ENCODE measurements at places on chromosomes 5 and 9.

DNA sequence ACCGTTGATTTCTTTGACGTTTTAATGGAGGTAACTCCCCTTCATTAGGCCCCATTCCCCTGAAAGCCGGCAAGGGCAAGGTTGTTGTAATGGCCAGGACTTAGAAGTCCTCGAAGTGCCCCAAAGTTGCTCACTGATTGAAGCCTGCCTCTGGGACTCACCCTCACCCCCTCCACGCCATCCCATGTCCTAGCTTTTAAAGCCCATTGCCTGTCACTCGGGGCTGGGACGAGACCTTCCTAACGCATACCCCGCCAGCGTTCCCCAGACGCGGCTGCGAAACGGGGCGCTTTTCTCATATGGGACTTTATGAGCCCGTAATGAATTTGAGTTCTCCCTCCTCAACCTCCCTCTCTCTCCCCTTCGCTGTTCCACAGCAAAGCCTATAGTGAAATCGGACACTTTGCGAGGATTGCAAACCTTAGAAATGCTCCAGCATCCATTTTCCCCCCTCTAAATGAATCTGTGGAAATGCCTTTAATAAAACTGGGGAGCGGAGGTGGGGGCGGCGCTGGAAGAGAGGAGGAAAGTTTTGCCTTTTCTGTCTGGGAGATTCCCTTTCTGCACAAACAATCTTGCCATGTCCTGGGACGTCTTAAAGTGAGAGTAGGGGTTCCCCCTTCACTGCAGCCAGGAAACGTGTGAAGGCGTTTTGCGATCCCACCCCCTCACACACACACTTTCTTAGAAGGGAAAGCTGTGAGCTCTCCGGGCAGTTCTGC lies 1.5 kb downstream of the PAPPA start:
- DNase-seq: no peak

DNA sequence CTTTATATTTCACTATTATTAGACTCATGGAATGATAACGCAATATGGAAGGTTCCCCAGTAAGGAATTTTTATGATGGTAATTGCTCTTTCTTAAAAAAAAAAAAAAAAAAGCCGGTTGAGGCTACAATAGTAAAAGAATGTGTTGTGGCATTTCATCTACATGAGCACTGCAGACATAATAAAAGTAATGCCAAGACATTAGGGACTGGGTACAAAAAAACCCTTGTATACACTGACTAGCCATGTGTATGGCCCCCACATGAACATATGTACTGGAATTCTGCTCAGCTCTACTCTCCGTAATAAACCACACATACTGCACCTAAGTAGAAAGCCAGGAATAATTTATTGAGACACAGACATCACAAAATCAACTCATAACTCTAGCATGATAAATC lies 218.4 kb downstream of the ADAMTS6 start:
- DNase-seq: no peak

DNA sequence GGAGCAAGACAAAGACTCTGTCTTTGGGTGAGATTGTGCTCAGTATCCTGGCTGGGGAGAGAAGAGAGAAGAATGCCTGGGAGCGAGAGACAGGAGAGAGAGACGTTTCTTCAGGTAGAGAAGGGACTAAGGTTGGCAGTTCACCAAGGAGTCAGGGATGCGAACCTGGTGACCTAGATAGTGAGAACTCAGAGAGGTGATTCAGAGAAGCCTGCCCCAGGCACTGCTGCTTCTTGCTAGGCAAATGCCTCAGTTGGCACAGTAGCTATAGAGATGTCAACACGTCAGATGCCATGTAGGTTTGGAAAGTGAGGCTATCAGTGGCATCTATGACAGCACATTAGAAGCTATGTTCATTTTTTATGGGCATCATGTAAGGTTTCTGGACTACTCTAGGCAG lies 231.6 kb upstream of the VLDLR start:
- DNase-seq: no peak

DNA sequence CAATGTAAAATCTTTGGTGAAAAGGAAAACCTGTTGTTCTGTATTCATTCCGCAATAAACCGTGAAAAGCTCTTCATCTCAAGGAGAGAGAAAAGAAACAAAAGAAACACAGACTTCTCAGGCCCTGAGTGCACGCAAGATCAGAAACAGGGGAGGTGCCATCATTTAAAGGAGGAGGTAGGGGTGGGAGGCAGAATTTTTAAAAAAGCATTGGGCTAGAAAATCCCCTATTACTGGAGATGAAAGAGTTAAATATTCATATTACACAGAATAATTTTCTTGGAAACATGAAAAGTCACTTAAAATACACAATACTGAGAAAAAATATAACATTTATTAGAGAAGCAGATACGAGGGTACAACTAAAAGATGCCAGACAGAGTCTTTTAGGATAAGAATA lies 56.3 kb downstream of the USP20 start:
- no peak for DNase-seq

DNA sequence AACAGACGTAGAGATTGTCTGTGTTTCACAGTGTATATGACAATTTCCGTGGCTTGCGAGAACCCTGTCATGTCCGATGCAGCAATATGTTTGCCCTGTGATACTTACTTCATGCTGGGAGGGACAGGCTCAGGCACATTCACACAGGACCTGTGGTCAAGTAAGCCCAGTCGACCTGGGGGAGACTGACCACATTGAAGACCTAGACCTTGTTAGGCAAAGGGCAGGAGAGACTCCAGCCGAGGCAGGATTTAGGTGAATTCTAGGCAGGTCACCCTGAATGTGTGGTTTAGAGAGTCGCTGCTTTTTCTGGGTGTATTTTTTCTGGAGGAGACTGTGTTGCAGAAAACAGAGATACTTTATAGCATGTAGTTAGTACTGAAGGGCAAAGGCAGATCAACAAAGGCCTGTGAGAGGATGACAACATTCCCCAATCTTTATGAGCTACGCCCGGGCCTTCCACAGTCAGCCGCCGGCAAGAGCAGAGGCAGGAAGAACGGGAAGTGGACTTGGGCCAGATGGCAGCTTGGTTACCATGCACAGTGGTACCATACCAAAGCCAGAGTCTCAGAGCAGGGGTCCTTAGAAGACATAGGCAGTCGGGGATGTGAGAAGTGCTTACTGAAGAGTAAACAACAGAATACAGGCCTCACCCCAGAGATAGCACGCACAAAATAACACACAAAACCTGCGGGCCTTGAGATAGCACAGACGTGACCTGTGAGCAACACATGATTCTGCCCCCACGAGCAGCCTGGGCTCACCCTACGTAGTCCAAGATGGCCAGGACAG lies 220.7 kb downstream of the CACNA1B start:
- DNase-seq: no peak

DNA sequence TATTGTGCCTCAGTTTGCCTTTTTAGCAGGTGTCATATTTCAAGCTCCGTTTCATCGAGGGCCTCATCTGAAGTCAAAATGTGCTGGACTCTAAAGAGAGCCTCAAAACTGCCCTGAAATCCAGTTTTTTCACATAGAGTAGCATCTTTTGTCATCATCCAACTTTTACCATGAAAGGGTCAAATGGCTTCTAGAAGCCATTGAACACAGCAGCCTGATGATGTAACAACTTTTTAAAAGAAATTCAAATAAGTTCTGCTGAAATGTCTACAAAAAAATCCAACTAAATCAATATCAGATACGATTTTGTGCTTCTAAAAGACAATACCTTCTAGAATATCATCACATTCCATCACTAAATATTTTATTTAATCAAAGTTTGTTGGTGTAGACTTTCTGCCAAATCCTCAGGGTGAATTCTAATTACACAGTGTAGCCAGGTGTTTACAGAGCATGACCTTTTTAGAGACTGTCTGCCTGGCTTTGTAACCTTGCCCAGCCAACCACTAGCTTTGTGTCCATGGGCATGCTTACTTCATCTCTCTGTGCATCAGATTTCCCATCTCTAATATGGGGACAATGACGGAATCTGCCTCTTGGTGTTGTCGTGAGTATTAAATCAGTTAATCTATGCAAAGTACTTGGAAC lies 505.0 kb downstream of the EBF1 start:
- no peak for DNase-seq

- no peak for DNase-seq
Observed at GRCh38 chr5:916441-917293, 24.0 kb downstream of the TRIP13 start.

GRCh38 chr9:86962692-86963091 lies 15.4 kb upstream of the GAS1 start:
- no peak for DNase-seq

DNA sequence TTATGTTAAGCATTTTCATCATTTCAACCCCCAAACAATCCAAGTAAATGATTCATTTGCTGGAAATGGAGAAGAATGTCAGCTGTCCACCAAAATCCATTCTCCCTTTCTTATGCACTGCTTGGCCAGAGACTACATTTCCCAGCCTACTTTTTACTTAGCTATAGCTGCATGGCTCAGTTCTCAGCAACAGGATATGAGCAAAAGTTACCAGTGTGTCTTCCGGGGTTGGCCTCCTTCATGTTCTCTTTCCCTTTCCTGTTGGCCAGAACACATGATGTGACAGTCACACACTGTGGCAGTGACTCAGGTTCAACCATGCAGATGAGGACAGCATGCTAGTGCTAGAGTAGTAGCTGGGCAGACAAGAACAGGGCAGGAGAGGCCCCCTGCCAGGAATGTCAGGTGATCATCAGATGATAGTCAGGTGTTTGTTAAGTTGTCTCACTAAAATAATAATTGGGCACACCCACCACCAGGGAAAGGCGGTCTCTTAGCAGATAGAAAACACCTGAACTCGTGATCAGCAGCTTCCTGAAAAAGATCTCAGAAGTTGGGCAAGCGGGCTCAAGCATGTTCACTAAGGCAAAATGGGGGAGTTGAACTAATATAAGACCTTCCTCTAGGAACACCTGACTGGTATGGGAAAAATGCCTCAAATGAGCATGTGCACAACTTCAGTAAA lies 12.2 kb downstream of the GPR150 start:
- DNase-seq: peak; percentile 59

GRCh38 chr9:91247278-91247677 lies 114.4 kb downstream of the AUH start:
- DNase-seq: no peak

GRCh38 chr5:149697001-149697400 lies 33.1 kb upstream of the PPARGC1B start:
- DNase-seq: no peak

DNA sequence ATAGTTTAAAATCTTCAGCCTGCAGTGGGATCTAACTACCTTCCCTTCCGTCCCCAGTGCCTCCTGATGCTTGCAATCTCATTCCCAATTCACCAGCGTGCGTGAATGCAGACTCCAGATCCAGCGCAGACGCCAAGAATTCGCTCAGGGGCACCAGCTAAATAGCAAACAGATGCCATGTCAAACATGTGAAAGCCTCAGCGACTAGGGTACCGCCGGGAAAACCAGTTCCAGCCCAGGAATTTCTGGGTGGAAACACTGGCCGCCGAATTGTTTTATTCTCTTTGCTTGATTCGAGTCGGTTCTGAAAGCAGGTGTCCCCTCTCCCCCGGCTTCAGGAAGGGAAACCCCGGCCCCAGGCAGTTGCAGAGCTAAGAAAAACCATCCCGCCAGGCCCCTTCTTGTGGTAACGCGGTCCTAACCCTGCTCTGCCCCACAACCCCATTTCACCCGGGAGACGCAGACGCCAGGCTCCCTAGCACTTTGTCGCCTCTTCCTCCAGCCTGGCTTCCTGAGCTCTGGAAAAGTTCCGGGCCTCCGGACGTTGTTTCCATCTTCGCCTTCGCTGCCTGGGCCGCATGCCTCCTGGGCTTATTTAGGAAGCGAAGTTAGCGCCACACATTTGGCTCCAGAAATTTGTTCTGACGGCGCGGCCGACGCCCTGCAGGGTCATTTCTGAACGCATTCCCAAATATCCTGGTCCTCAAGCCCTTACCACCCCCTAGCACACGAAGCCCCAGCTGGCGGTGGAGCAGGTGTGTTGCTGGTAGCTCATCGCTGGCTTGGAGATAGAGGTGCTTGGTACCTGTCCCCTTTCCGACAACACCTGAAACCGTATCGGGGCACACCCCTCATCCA lies 665 bp upstream of the LVRN start:
- DNase-seq: no peak

DNA sequence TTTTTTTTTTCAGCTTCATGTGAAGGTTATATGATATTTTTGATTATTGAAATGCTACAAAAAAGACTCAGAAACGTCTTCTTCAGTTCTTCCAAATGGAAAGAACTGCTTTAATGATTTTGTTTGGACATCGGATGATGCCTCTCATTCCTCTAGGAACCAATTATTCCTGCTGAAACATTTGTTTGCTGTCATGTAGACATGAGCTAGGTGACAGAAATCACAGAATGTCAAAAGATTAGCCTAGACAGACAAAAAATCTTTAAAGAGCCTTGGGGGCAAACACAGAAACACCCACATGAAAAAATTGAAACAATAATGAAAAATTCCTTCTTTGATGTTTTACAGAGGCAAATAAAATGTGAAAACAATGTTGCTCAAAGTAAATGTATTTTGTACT lies 244.2 kb upstream of the EDIL3 start:
- DNase-seq: no peak

Data from effector CD4-positive, alpha-beta T cell (primary cell).